ENCODE measurements at places on chromosomes 2 and 18.

DNA sequence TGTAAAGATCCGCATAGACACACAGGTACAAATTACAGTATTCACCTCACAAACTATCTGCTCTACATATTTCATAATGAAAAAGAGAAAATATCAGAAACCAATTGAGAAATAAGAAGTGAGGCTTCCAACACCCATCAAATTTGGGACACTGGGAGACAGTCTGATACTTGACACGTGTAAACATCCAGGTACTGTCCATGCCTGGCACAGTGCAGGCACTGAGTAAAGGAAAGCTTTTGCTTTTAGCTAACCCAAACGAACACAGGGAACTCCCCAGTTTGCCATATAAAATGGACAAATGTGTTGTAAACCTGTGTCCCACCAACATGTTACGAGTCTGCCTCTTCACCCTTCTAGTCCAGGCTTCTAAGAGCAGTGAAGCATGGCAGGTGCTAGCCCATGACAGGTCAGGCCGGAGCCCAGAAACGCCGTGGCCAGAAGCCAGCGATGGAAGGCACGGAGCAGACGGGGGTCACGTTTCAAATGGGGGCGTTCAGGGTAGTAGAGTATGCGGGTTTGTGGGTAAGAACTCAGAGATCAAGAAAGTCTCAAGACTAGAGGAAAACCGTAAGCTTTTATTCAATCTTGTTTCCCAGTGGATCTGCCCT, 27.0 kb downstream of the CDH2 start:
- DNase-seq, result no peak

GRCh38 chr2:60954139-60954538, 63.4 kb upstream of the PEX13 start:
- DNase-seq, result no peak

- DNase-seq, result no peak
Measured at GRCh38 chr2:152189622-152190495, 14.3 kb upstream of the STAM2 start.

- DNase-seq, result no peak
Measured at GRCh38 chr18:48053881-48054816, 123.7 kb upstream of the SMAD2 start.

DNA sequence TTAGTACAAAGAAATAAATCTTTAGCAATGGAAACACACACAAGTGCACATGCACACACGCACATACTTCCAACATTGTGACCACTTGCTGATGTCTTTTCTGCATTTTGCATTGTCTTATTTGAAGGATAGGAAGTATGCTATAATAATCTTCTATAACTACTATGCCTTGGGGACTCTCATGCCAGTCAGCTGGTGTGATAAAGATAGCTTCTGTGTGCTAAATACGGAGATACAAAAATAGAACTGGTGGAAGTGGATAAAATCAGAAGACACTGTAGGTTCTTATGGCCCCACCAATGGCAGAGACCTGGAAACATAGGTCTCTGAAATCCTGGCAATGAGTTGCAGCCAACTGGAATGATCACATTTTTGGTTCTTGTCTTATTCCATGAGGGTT, 31.5 kb upstream of the RASGRP3 start:
- DNase-seq, result no peak

DNA sequence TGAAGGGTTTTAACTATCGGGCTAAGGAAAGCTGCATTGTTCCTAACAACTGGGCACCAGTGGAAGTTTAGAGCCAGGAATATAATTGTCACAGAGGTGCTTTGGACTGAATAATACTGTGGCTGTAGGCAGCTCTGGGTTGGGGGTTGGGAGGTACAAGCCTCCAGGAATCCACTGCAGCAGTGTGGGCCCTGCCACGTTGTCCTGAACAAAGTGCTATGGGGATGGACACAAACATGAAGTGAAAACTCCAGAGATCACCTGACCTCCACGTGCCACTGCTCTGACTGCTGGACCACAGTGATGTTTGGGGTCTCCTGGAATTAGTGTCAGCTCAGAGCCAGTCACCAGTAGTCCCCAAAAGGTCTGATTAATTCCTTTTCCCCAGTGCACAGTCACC, 110.9 kb downstream of the BCL2 start:
- no peak for DNase-seq

Data from GF-D8 (cell line).